Iris pigment epithelial cell (primary cell): ENCODE measurements at places on chromosomes 16 and 17.

GRCh38 chr16:89826531-89827382, 1.5 kb upstream of the SPIRE2 start:
- no peak for DNase-seq

DNA sequence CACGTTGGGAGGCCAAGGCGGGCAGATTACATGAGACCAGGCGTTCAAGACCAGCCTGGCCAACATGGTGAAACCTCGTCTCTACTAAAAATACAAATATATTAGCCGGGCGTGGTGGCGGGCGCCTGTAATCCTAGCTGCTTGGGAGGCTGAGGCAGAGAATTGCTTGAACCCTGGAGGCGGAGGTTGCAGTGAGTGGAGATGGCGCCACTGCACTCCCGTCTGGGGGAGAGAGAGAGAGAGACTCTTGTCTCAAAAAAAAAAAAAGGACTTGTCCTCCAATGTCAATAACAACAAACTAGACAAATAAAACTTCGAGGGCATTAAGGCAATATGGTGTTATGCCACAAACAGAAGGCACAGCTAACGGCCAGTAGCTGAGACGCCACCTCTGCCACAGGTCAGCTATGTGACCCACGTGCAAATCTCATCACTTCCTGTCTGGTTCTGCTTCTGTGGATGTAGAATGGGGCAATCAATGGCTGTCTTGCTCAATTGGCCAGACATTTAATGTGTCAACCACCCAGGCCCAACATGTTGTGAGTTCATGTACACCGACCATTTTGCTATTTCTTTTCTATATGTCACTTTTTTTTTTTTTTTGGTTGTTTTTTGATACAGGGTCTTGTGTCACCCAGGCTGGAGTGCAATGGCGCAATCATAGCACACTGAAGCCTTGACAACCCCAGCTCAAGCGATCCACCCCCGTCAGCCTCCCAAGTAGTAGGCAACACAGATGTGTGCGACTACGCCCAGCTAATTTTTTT, 834 bp upstream of the TXNDC11 start:
- peak; percentile 94 for DNase-seq

GRCh38 chr16:59192551-59193199, 458.6 kb upstream of the GOT2 start:
- no peak for DNase-seq

DNA sequence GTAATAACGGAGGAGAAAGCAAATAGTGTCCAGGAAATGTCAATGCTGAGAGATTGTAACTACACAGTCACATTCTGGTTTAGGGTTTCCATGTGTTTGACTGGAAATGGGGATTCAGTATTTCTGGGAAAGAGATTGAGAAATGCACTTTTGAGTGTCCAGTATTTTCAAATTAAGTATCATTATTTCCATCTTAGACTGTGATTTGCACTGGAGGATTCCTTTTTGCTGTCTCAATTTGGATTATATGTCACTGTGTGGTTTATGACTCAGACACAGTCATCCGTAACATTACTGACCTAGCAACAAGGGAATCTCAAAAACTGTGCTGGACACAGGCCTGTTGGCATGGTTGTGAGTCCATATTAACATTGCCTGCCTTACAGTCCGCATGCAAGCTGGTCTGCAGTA, 681.4 kb downstream of the CDH11 start:
- peak; percentile 95 for DNase-seq

DNA sequence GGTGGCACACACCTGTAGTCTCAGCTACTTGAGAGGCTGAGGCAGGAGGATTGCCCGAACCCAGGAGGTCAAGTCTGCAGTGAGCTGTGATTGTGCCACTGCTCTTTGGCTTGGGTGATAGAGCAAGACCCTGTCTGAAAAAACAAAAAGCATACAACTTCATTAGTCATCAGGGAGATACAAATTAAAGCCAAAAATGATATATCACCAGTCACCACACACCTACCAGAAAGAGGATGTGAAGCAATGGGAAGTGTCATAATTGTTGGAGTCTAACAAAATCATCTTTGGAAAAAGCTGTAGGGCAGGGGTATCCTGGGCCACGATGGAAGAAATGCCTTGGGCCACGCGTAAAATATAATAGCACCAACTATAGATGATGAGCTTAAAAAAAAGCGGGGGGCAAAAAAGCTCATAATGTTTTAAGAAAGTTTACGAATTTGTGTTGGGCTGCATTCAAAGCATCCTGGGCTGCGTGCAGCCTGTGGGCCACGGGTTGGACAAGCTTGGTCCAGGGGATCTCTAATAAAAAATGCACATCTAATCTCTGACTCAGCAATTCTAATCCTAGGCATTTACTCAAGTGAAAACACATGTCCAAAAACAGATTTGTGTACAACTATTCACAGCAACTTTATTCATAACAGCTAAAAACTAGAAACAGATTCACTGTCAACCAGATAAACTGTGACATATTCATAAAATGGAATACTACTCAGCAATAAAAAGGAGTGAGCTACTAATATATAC, 65.9 kb downstream of the HIC1 start:
- DNase-seq = peak; percentile 88

DNA sequence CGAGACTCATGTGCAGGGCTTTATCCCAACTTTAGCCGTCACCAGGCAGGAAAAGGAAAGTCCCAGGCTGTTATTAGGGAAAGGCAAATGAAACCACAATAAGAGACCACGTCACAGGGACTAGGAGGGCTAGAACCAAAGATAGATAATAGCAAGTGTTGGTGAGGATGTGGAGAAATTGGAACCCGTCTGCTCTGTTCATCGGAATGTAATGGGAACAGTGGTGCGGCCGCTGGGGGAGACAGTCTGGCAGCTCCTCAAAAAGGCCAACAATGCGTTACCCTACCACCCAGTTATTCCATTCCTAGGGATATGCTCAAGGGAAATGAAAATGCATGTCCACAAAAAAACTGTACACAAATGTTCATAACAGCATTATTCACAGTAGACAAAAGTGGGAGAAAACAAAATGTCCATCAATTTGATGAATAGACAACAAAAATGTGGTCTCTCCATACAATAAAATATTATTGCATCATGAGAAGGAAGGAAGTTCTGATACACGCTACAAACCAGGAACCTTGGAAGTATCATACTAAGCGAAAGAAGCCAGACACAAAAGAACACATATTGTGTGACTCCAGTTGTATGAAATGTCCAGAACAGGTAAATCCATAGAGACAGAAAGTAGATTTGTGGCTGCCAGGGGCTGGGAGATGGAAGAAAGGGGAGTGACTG, 19.5 kb upstream of the USP10 start:
- no peak for DNase-seq

DNA sequence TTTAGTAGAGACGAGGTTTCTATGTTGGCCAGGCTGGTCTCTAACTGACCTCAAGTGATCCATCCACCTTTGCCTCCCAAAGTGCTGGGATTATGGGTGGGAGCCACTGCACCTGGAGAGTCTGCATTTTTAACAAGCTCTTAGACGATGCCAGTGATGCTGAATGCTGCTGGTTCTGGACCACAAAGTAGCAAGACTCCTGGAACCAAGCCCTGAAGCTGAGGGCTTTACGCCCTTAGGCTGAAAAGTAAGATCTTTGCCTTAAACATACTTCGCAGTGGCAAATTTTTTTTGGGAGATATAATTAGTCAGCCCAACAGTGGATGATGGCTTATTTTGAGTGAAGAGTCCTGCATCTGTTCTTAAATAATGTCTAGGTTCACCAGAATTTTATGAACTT, 14.0 kb downstream of the METTL9 start:
- DNase-seq = no peak

DNA sequence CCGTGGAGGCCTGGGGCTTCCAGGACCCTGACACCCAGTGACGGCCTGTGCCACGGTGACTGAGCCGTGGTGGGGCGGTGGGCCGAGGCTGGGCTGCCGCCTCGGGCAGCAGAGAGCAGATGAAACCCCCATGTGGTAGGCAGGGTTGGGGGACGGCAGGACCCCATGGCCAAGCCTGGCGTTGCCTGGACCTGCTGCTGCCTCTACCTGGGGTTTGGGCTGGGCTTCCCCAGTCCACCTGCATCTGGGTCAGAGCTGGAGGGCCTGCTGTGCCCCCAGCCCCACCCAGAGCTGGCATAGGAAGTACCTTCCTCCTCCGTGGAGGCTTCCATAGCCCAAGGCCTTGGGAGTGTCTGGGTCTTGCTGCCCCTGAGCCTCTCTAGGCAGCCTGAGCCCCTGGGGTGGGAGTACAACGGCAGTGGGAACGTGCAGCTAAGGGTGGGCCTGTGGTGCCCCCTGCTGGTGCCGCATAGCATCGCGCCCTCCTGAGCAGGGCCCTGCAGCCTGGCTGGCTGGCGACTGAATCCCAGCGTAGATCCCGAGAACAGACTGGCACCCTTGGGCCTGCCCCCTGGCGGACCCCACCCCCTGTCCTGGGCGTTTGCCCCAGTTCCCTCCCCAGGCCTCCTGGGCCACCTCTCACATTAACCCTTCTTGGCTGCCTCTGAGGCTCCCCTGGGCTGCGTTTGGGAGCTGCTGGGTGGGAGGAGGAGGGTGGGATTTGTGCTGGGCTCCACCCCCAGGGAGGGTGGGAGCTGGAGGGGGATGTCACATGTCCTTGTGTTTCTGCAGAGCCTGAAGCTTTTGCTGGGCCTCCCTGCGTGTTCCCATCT, 12.6 kb upstream of the ATP6V0C start:
- peak; percentile 71 for DNase-seq

GRCh38 chr16:47175152-47175551, 31.4 kb upstream of the NETO2 start:
- no peak for DNase-seq

DNA sequence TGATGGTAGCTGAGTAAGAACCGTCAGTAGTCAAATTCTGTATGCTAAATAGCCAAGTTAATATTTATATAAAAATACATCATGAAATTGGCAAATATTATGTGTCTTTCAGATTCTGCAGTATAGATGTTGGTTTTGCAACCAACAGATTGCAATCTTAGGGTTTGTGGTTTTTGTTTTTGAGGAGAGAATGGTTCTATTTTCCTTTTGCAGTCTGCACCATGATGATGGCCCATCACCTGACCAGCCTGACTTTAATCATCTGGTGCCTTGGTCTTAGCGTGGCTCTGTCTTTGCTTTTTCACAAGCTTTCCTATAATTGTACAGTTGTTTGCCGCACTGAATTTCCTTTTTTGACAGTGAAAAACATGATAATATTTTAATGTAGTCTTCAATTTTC, 50.7 kb downstream of the NUP93 start:
- peak; percentile 65 for DNase-seq

DNA sequence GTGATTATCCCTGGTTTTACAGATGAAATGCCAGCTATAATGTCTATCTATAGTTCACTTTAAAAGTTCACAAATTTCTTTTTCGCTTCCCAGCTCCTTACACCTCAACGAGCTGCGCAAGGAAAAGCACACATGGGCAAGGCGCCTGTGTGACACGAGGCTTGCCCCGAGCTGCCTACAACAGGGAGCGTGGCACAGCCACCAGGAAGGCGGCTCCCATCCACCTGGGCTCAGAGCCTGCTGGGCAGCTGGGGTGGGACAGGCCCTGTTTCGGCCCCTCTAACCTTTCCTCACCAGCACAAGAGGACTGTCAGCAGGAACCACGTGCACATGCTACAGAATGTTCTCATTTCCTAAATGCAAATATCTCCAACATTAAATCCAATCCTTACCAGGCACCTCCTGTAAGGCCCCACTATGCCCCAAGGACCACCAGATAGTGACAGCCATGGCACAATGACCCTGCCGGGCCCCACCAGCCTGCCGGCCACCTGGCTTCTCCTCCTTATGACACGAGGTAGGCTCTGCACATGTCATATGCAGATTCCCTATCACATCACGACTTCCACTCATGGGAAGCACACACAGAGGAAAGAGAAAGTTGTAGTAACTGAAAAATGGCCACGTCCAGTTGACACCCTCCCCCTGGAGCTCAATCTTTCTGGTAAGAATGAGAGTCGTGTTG, 92.1 kb downstream of the ZNF778 start:
- no peak for DNase-seq

GRCh38 chr17:279331-279730, 73.3 kb downstream of the RPH3AL start:
- no peak for DNase-seq

GRCh38 chr16:84841787-84842300, 22.1 kb downstream of the CRISPLD2 start:
- DNase-seq = no peak

GRCh38 chr16:87297918-87298631, 19.1 kb downstream of the C16orf95 start:
- no peak for DNase-seq

GRCh38 chr17:51322390-51323029, 62.2 kb downstream of the UTP18 start:
- peak; percentile 44 for DNase-seq

DNA sequence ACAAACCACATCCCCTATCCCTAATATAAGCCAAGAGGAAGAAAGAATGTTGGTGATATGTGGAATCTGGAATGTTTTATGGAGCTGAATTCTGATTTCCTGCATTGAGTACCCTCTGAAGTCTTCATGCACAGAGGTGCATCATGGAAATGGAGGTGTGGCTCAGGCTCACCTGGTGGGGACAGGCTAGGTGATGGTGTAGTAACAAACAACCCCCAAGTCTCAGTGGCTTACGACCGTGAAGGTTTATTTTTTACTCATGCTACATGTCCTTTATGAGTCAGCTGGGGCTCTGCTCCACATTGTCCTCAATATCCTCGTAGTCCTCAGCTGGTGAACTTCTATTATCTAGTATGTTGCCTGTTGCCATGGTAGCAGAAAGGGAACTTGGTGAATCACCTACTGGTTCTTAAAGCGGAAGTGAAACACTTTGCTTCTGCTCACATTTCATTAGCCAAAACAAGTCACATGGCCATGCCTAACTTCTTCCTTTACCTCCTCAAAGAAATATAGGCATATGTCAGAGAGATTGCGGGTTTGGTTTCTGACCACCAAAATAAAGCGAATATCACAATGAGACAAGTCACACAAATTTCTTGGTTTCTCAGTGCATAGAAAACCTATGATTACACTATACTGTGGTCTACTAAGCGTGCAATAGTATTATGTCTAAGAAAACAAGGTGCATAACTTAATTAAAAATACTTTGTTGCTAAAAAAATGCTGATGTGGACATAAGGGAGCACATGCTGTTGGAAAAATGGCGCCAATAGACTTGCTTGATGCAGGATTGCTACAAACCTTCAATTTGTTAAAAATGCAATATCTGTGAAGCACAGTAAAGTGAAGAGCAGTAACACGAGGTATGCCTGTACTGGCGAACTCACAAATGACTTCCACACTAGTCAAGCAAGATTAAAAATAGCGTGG, at the start of gene PMFBP1:
Gene PMFBP1, minus strand, starts transcription at position 51 of the 930 bp plus-strand sequence. CDS start 947 bp downstream, outside the sequence.
- peak; percentile 90 for DNase-seq

GRCh38 chr17:177155-177554, 4.3 kb downstream of the DOC2B start:
- no peak for DNase-seq

- no peak for DNase-seq
Measured at GRCh38 chr16:67054901-67055300, 26.0 kb downstream of the CBFB start.

DNA sequence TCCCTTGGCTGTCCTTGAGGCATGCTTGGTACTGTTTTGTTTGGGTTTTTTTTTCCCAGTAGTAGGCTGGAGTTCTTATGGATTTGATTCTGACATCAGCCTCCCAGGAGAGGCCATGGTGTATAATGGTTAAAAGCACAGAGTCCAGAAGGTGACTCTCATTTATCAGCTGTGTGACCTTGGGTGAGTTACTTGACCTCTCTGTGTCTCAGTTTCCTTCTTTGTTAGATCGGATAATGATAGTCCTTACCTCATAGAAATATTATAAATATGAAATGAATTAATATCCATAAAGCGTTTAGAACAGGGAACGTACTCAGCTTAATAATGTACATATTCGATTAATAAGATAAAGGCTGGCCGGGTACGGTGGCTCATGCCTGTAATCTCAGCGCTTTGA, 370.7 kb upstream of the HSBP1 start:
- DNase-seq = no peak

- no peak for DNase-seq
Measured at GRCh38 chr16:79826732-79827475, 226.4 kb upstream of the MAF start.

- no peak for DNase-seq
Measured at GRCh38 chr17:55852734-55853133, 101.9 kb downstream of the PCTP start.
